ENCODE measurements at places on chromosomes 6 and 20.

DNA sequence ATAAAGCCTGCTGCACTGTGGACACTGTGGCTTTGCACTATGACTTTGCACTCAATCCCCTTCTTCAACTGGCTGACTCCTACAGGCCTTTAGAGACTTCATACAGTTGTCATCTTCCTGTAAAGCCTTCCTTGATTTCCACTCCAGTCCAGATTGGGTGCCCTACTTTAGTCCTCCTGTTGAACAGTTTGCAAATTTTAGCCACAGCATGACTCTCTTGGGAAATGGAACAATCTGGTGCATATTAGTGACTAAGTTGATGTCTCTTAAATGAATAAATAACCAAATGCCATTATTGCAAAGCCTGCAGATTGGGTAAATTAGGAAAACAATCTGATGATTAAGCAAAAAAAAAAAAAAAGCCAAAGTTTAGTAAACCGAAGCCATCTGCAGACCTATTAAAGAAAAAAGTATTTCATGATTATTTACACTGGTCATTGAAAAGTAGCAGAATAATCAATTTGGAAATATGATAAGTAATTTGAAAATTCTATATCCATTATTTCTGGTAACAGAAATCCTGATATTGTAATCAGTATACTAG is 12.6 kb downstream of the PLCB4 start:
- DNase-seq, result no peak

DNA sequence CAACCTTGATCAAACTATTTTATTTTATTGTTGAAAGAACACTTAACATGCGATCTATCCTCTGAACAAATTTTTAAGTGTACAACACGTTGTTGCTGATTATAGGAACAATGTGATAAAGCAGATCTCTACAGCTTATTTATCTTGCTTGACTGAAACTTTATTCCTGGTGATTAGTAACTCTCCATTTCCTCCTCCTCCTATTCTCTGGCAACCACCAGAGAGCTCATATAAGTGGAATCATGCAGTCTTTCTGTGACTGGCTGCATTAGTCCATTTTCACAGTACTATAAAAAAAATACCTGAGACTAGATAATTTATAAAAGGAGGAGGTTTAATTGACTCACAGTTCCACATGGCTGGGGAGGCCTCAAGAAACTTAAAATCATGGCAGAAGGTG is 218.1 kb downstream of the LRFN2 start:
- DNase-seq, result no peak

DNA sequence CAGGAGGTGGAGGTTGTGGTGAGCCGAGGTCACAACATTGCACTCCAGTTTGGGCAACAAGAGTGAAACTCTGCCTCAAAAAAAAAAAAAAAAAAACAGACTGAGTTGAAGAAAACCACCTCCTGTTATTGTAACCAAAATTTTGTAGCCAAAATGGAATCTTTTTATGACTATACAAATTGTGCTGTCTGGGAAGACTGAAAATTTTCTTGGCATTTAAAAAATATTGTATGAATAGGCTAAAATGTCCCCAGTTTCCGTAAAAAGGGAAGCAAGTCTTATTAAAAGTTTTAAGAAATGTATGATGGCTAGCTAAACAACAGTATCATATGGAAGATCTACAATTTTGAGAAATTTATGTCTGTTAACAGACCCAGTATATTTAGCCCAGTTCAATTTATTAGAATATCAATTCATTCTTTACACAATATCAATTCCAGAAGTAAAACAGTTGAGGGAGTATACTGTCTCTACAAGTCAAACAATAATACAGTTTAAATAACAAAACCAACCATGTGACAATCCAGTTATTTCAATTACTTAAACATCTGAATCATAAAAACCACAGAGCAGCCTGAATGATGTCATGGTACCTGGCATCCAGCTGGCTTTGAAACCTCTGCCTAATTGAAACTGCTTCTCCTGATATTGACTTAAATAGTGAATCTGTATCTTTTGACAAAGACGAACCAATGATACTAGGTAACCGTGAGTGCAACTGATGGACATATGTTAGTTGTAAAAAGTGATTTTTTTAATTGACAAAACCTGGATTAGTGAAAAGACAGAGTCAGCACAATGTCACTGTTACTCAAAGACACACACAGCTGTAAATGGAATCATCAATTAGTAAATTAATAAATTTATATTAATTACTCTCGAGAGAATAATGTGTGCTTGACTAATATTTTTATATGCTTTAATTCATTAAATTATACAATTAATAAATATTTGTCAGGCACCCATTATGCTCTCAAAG is 166.6 kb upstream of the MARCKS start:
- no peak for DNase-seq

DNA sequence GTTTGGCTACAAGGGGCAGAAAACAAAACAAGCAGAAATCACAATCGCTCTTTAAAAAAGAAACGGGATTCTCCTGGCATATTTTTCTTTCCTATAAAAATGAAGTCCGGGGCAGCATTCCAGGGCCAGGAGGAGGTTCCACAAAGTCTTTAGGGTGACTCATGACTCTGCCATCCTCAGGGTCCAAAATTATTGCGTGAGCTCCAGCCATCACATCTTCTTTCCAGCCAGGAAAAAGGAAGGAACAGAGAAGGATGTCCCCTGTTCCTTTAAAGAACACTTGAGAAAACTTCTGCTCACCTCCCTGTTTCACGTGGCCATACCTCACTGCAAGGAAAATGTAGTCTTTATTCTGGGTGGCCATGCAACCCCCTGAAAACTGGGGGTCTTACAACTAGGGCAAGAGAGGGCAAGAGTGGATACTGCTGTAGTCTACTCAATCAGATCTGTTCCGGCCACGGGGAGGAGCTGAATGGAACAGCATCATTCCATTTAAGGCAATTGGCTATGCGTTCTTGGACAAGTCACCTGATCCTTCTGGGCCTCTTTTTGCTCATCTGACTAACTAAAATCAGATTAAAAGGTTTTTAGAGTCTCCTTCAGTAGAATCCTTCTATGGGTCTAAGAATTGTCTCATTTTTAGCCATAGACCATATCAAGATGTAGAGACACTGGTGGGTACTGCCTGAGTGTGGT is 49.4 kb downstream of the CTCFL start:
- no peak for DNase-seq

- DNase-seq, result no peak
Observed at GRCh38 chr6:18515767-18516166, 128.6 kb downstream of the RNF144B start.

DNA sequence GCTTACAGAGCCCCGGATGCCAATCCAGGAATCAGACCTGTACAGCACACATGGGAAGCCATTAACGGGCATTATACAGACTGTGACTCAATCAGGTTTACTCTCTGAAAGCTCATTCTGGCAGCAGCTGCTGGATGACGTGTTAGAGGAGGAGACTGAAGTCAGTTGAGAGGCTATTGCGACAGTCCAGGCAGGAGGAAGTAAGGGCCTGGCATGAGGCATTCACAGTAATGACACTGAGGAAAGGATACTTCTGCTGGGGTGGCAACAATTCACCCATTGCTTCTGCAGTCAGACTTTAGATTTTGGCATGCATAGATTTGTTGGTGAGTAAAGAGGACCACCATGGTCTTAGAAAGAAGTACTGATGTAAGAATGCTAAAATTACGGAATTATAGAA is 151.0 kb upstream of the HEY2 start:
- no peak for DNase-seq

GRCh38 chr6:11120271-11121005 is 8.9 kb upstream of the ERVFRD-1 start:
- no peak for DNase-seq

Data from nephron progenitor cell (in vitro differentiated cells).